Stimulated activated CD4-positive, alpha-beta T cell treated with anti-CD3 and anti-CD28 coated beads, Interleukin-15, amount 100 ng/mL, for 24 hours (primary cell): ENCODE measurements at places on chromosomes 4 and X.

DNA sequence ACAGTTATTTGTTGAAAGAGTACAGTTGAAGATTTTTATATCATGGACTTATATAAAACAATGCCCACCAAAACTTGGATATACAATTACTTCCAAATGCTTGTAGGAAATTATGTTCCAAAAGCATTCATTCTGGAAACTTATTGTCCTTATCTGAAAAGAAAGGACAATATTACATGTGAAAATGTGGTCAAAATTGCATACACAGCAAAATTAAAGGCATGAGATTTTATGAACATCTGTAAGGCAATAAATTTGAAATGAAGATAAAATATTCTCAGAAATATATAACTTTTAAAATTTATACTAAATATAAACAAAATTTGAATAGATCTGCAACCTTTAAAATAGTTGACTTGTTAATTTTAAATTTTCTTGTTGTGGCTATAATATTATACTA is 1173.8 kb downstream of the NLGN4X start:
- DNase-seq = no peak

DNA sequence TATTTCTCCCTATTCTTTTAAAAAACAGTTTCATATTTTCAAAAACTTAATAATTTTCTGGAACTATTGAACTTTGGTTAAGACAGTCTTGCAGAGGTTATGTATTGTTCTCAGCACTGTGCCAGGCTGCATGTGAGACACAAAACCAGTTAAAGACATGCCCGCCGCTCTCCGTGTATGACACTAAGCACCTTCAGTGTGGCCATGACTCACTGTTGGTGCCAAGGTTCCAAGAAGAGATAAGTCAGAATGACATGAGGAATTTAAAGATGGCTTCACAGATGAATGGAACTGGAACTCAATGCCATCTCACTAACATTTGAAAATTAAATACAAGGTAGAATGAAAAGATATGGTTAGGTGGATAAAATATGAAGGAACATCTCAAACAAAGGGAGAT is 525.5 kb upstream of the ZFP42 start:
- no peak for DNase-seq

- no peak for DNase-seq
These were observed 52.6 kb downstream of the TBC1D19 start for GRCh38 chr4:26636458-26636857.

GRCh38 chrX:111005166-111005565 is 90.8 kb upstream of the PAK3 start:
- no peak for DNase-seq

DNA sequence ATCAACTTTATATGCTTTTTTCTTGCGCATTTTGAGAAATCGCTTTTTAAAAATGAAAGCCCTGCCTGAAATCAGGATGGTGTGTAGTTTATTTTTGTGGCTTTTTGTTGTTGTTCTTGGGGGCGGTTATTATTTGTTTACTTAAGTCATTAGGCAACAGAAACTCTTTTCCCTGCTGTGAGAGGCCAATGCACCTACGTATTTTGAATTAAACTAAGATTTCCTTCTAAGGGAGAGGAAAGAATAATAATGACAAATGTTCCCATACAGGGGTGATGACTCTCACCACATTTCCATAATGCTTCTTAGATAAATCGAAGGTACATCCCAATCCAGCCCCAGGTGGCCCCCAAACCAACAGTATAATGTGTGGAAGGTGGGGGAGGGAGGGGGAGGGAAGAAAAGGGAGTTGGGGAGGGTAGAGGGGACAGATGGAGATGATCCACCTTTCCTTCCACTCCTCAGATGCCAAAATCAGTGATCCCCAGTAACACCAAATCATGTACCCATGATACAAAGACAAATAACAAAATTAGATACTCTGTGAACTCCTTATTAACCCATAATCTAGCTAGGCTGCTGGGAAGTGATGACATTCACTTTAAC is 39.6 kb downstream of the ZNF827 start:
- no peak for DNase-seq

- no peak for DNase-seq
These were observed 814 bp upstream of the LOC101059915 start for GRCh38 chrX:71666240-71667223.

GRCh38 chr4:71201057-71201456 is 137.8 kb upstream of the SLC4A4 start:
- no peak for DNase-seq

DNA sequence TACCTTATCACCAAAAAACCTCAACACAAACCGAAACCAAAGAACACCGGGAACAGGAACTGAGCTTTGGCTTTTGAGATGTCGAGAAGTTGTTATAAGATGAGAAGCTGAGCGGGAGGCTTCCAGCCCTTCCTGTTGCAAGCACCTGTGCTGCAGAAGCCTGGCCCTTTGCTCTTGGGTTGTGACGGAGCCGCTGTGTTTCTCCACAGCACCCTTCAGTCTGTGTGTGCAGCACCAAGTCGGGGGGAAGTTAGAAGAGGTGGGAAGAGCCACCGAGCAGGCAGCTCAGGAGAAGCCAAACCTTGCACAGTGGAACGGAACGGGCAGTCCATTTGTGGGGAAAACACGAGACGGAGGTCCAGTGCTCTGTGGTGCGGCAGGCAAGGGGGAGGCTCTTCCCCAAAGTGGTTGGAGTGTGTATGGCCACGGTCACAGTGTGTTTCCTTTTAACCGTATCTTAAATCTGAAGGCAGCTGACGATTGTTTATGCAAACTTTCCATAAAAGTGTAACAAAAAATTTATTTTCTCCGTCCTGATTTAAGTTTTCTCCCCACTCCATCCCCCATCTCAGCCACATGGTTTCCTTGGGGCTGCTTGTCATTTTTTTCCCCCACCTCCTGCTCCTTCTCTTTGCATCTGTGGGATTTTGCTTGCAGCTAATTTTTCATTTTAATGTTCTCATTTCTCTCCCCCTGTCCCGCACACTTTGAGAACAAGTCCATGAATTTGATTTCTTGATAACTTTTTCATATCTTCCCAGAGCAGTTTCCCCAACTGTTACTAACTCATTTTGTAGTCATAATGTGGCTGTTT is 123.7 kb downstream of the STOX2 start:
- peak; percentile 25 for DNase-seq

GRCh38 chr4:139461022-139461628 is 7.2 kb downstream of the RAB33B start:
- DNase-seq = no peak

DNA sequence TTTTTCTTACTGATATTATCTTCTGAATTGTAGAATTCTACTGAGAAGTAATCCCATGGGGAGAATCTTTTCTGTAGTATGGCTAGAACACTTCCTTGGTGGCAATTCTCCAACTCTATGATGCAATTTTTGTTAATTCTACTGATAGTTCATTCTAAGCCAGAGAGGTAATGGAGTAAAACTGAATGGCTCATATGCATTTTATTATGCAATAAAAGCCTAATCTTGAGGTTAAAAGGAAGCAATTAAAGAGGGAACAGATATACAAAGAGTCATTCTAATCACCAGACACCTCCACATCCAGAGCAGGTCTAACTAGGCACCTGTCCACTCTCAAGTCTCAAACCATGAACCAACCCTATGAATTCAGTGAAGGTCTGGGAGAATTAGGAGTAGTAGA is 9.7 kb downstream of the RAP2C start:
- DNase-seq = no peak

DNA sequence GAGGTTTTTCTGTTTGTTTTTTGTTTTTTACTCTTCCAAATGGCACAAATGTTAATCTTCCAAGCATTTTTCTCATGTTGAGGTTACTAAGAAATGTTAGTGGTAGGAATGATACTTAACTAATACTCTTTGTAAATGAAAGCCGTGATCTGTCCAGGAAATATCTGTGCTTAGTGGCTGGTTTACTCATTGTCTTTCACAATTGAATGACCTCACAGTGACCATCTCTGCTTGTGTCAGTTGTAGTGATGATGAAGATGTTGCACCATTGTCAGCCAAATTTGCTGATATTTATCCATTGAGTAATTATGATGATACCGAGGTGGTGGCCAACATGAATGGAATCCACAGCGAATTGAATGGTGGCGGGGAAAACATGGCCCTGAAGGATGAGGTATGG is 93.5 kb downstream of the TNIP2 start:
- DNase-seq = no peak
